ENCODE measurements at places on chromosomes 11 and 22. TPM values are rescaled to one million over a fixed set of nuclear protein-coding genes. Genes with fewer than 3 reads are reported as not detected.

The CNGA4 gene
- total RNA-seq, result not detected

The PRG2 gene
- total RNA-seq, result 1.0 TPM

The KBTBD3 gene
- 5.7 TPM for total RNA-seq

The SLC5A1 gene
- total RNA-seq, result not detected

The OR4D5 gene
- not detected for total RNA-seq
